ENCODE measurements at places on chromosomes 12 and 14.

GRCh38 chr12:3732901-3733300 lies 20.0 kb downstream of the CRACR2A start:
- no peak for DNase-seq

DNA sequence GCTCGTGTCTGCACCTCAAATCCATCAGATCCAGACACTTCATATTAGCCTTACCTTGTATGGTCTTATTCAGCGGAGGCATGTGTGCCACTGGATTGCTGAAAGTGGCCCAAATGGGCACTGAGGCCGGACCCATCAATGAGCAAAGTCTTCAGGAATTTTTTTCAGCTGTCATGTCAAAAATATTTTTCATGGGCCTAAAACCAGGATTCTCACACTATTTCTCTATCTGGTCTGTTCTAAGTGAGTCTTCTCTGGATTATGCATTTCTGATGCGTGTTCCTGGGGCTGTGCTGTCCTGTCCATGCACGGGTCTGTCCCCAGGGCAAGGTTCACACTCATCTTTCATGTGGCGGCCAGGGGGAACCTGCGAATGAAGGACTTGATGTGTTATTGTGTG lies 94.6 kb downstream of the KCNA5 start:
- no peak for DNase-seq

GRCh38 chr12:115680967-115681366 lies 596.5 kb downstream of the MED13L start:
- DNase-seq: no peak

- DNase-seq: no peak
Measured at GRCh38 chr14:92900660-92901059, 22.3 kb upstream of the CHGA start.

DNA sequence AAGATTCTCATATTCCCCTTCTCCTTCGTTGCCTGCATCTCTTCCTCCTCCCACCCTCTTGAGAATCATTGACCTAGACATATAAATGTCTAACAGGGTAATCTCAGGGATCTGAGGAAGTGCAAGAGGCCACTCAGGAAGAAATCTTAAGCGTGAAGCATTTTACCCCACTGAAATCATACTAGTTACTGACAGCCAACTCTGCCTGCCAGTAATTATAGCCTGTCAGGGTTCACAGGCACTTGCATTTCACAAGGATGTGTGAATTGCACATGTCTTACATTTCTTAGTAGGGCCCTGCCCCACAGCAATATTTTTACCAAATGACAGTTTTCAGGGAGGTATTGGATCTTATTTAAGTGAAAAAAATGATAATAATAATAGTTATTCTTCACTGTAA lies 127.2 kb downstream of the SLC15A5 start:
- no peak for DNase-seq

Data from right lung (tissue), 10 donors.